ENCODE measurements at places on chromosomes 4 and X. TPM values are rescaled to one million over a fixed set of nuclear protein-coding genes. Genes with fewer than 3 reads are reported as not detected.

The TMEM255A gene
- 2.1 TPM for polyA plus RNA-seq

The MAOB gene
- 0.43 TPM for polyA plus RNA-seq

The PAGE5 gene
- polyA plus RNA-seq, result not detected

The NFXL1 gene
- polyA plus RNA-seq, result 10.0 TPM

The MAPK10 gene
- not detected for polyA plus RNA-seq

The ARAP2 gene
- polyA plus RNA-seq, result 44.2 TPM

The CLCN3 gene
- 12.8 TPM for polyA plus RNA-seq

The GLRB gene
- not detected for polyA plus RNA-seq

The SUPT20HL2 gene
- not detected for polyA plus RNA-seq

The CTAG1A gene
- polyA plus RNA-seq, result not detected

The HERC6 gene
- 27.0 TPM for polyA plus RNA-seq

The RAB41 gene
- not detected for polyA plus RNA-seq

The SRPK3 gene
- polyA plus RNA-seq, result not detected

DNA sequence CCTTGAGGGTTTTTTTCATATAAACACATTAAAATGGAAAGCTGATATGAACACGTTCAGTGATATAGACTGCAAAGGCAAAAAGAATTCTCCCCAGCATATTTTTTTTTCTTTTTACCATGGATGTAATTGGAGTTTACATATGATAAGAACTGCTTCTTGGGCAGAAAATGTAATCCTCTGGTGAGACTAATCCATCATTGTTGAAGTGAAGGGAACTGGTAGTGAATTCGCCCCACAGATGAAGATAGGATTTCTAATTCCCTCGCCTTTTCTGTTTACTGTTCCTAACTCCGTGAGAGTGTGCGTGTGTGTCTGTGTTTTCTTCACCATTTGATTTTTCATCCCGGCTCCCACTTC lies 88.9 kb downstream of the GPR143 start:
- DNase-seq, result no peak

DNA sequence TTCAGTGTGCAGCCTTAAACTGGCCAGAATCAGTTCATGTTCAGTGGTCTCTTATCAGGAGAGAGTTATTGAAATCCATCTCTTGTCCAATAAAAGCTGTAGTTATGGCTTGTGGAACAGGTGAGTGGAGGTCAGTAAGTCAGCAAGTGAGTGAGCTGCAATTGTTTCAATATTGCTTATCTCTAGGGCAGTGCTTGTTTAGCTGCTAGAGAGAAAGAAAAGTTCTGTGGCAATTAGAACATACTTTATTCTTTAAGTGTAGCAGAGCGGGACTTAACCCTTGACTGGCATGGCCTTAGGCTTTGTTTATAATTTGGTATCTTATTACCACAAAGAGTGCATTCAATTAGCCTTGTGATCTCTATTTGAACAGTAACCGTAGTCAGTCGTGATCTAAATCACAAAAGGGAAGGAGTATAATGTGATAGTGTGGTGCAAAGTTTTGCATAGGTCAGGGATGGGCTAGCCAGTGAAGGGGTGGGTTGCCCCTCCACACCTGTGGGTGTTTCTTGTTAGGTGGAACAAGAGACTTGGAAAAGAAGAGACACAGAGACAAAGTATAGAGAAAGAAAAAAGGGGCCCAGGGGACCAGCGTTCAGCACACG lies 6.9 kb upstream of the ETDC start:
- DNase-seq, result no peak

GRCh38 chrX:40006106-40007017 lies 91.4 kb downstream of the BCOR start:
- DNase-seq, result no peak

- no peak for DNase-seq
Observed at GRCh38 chrX:18666614-18667013, 5.3 kb downstream of the RS1 start.

DNA sequence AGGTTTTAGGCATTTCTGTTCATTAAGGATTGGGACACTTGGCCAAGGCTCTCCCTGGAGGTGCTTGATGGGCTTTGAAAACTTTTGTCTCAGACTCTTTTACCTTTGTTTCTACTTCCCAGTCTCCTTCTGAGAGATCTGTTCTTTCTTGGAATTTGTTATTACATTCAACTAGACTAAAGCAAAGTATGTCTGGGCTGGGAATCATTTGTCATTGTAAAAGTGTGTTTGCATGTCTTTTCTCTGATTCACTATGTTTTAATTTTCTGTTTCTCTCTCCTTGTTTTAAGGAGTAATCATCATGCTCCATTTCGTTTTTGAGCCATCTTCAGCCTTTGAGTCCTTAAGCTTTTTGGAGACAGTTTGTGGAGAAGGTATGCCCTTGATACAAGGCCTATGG lies 12.2 kb upstream of the PGRMC2 start:
- DNase-seq, result no peak

GRCh38 chr4:55409468-55410171 lies 13.9 kb downstream of the TMEM165 start:
- no peak for DNase-seq

DNA sequence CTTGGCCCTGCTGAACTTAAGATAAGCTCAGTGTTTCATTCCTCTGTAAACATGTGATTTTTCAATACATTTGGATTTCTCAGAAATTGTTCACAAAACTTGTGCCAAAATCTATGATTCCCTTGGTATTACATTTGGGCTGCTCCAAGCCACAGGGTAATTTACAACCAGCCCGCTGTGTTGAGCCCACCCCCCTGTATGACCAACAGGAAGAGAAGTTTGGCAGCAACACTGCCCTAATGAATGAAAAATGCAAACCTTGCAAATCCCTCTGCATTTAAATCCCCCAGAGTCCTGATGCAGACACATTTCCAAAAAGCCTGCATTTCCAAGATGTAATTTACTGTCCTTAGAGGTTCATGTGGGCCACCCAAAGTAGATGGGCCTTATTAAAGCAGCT lies 34.1 kb upstream of the GAB1 start:
- DNase-seq, result no peak

DNA sequence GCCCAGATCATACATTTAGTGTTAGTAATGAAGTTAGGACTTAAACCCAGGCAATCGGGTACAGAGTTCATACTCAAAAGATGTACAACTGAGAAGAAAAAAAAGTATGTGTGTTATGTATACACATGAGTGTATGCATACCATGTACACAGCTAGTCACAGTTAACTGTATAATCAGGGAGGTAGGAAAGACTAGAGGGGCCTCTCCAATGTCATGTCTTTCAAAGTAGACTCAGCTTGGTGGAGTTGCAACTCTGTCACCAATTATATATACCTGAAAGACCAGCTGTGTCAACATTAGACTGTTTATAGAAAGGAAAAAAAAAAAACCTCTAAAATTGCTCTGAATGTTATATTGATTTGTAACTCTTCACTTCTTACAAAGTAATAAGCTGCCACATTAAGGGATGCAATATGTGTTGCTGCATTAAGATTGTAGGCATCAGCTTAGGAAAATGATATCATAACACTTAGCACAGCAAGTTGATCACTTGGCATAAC lies 167.5 kb downstream of the DCTD start:
- no peak for DNase-seq

- no peak for DNase-seq
Observed at GRCh38 chr4:86313656-86314055, 46.2 kb downstream of the MAPK10 start.

DNA sequence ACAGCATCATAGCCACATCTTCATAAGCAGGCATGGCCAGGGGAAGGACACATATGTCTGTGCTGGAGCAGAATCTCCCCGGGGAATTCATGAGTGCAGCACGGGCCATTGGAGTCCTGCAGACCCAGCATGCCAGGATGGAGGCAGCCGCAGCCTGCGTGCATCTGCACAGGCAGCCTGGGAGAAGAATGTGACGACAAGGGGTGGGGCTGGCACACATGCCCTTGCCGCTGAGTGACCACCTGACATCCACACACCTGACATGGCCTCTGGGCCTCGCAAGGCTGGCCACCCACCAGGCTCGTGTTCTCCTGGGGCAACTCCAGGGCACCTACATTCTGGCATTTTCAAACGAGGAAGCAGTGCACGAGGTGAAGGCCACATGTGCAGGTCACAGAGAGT lies 66.2 kb upstream of the AFAP1 start:
- DNase-seq, result no peak

GRCh38 chr4:7944599-7945220 lies 5.0 kb upstream of the AFAP1 start:
- DNase-seq, result no peak

- no peak for DNase-seq
Observed at GRCh38 chr4:22031423-22031822, 82.9 kb upstream of the KCNIP4 start.

- no peak for DNase-seq
Observed at GRCh38 chr4:183399126-183399522, 45.3 kb upstream of the CDKN2AIP start.

- no peak for DNase-seq
Observed at GRCh38 chr4:180675359-180675650, 1567.9 kb upstream of the TENM3 start.

DNA sequence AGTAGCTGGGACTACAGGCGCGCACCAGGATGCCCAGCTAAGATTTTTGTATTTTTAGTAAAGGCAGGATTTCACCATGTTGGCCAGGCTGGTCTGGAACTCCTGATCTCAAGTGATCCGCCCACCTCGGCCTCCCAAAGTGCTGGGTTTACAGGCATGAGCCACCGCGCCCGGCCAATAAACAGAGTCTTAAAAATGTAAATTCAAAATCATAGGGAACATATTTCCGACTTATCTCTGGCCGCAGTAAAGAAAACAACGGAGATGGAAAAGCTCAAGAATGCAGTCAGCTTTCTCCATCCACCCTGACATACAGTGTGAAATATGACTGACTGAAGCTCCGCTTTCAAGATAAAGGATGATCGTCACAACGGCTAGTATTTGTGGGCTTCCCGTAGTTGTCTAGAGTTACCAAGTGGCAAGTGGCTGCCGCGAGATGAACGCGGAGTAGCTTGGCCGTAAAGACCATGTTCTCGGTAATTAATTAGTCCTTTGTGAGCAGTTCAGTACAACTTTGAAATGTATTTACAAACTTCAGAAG lies 495.1 kb upstream of the FAT1 start:
- no peak for DNase-seq

- no peak for DNase-seq
Observed at GRCh38 chr4:128284317-128284716, 3.3 kb downstream of the PGRMC2 start.

DNA sequence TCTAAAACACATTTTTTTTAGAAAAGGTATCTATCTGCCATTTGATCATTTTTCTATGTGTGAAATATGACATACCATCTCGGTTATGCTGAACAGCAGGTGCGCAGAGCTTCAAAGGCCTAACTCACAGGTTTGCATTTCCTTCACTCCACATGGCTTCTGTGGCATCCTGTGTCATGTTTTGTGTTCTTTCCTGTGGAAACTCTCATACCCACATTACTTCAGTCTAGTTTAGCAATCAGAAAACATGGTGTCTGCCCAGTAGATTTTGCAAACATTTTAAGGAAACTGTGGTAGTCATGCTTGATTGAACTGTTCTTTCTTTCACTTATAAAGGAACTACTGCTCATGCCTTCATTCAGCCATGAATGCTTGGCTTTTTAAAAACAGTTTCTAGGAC lies 11.3 kb upstream of the ARAP2 start:
- DNase-seq, result peak; percentile 54

DNA sequence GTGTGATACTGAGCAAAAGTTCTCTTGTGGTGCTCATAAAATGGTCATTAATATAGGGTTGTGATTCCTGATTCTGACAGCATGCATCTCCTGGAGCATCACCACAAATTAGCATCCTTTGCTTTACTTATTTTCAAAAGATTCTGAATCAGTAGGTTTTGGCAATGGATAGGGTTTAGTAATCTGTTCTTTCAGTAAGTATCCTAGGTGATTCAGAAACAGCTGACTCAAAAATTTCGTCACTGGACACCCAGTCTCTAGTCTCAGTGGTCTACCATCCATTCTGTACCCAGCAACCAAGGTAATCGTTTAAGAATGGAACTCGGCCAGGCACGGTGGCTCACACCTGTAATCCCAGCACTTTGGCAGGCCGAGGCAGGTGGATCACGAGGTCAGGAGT lies 4.1 kb downstream of the CBLL2 start:
- DNase-seq, result no peak

DNA sequence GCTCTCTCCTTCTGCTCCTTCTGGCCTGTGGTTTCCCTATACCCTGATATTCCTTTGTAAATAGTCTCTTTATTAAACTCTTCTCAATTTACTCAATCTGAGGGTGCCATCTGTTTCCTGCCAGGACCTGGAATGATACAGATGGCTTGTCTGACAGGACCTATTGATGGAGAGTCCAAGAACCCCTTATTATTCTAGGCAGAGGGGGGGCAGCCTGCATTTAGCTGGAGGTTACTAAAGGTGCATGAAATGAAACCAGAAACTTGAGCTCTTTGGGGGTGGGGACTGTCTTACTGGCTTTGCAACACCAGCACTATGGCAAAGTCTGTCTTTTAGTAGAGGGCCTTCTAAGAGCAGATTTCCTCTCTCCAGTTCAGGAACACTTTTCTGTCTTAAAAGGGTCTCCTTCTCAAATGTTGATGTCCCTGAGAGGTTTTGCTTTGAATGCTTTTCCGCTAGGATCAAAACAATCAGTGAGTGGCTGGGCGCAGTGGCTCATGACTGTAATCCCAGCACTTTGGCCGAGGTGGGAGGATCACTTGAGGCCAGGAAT lies 162.5 kb upstream of the MED14 start:
- DNase-seq, result no peak

DNA sequence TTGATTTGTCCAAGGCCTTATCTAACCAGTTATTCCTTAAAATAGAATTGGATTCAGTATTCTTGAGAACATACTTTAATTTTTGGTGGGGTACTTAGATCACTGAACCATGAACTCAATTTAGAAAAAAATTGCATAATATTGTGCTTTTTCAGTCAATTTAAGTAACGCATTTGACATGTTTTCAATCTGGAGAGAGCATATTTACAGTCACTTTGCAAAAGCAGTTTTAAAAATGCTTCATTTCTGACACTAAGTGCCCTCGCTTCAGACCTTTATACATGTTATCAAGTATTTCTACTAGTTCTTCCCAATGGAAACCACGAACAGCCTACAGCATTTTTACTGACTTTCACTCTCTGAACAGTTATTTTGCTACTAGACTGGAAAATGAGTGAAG lies 257.1 kb upstream of the NDST4 start:
- DNase-seq, result no peak

DNA sequence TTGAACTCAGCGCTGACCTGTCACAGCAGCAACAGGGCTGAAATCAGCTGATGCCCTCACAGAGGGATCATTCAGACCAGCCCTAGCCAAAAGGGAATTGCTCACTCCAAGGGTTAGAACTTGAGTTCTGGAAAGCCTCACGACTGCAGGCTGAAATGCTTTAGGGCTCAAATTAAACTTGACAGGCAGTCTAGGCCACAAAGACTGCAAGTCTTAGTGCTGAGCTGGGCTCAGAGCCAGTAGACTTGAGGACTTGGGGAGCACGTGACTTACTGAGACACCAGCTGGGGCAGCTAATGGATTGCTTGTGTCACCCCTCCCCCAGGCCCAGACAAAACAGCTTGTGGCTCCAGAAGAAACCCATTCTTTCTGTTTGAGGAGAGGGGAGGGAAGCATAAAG lies 119.0 kb upstream of the SLC6A14 start:
- no peak for DNase-seq

GRCh38 chrX:49247916-49248811 lies 12.9 kb downstream of the CCDC22 start:
- no peak for DNase-seq

- no peak for DNase-seq
Observed at GRCh38 chrX:23114241-23114640, 114.5 kb downstream of the DDX53 start.
